ENCODE measurements at places on chromosomes 4 and X.

DNA sequence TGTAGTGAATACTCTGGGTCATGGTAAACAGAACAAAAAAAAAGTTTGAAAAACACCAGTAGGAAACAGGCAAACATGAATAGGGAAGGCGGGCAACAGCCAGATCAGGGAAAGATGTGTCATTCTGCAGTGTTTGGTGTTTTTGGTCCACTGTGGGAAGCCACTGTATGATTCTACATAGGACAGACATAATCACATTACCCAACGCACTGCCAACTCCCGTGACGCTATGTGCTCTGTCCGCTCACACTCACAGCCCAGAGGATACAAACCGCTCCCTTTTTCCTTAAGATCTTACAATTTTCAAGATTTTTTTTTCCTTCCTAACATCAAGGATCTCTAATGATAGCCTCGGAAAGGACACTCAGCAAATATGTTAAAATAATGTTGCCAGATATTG lies 59.3 kb downstream of the HADH start:
- no peak for DNase-seq

GRCh38 chr4:39591290-39591689 lies 47.4 kb downstream of the SMIM14 start:
- DNase-seq = no peak

DNA sequence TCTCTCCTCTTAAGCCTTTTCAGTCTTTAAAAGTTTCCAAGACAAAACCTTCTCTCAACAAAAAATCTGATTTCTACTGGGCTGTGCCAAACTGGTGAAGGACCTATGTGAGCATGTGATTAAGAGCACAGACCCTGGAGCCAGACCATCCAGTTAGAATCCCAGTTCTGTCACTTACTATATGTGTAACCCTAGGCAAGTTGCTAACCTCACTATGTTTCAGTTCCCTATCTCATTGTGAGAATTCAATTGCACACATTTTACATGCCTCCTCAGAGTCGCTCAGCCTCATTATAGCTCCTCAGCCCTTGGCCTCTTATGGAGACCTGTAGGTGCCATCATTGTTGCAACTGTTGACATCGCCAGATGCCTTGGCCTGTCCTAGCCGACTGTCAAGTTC lies 54.1 kb upstream of the VEGFD start:
- DNase-seq = no peak

DNA sequence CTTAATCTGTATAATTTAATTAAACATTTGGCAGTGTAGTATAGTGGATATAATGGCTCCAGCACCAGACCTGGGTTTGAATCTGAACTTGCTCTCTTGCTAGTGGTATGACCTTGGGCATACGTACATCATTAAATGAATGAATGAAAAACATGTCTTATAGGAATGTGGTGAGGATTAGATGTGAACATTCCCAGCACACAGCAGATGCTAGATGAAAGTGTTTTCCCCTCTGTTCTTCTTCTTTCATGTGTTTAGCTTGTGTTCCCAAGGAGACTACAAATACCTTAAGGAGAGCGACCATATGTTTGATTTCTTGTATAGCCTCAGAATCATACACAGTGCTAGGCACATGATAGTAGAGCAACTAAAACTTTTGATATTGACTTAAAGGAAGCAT lies 56.5 kb downstream of the CT47B1 start:
- no peak for DNase-seq

GRCh38 chrX:125846271-125846670 lies 319.8 kb downstream of the DCAF12L2 start:
- no peak for DNase-seq

DNA sequence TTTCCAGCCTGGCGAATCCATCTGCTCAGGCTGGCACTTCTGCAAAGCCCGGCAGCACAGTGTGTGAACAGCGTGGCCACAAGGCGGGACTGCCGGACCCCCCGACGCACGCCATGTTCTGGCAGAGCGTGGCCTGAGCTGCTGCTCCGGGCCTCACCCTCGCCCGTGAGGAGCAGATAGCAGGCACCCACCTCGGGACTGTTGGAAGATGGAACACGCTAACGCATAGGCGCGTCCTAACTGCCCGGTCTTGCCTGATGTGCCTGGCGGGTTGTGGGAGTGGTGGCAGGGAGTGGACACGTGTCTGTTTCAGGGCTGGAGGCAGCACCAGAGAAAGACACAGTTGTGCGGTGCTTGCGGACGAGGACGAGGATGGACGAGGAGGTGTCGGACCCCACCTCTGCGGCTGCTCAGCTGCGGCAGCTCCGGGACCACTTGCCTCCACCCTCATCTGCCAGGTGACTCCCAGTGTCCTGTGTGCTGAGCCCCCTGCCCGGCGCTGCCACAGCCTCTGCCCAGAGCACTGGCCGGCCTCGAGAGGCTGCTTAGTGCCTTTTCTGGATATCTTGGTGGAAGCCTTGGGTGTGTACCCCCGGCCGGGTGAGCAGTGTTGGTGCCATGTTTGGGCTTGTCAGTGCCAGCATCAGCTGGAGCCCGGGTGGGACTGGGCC lies 28.2 kb downstream of the UVSSA start:
- no peak for DNase-seq
